ENCODE measurements at places on chromosomes 5 and 9.

DNA sequence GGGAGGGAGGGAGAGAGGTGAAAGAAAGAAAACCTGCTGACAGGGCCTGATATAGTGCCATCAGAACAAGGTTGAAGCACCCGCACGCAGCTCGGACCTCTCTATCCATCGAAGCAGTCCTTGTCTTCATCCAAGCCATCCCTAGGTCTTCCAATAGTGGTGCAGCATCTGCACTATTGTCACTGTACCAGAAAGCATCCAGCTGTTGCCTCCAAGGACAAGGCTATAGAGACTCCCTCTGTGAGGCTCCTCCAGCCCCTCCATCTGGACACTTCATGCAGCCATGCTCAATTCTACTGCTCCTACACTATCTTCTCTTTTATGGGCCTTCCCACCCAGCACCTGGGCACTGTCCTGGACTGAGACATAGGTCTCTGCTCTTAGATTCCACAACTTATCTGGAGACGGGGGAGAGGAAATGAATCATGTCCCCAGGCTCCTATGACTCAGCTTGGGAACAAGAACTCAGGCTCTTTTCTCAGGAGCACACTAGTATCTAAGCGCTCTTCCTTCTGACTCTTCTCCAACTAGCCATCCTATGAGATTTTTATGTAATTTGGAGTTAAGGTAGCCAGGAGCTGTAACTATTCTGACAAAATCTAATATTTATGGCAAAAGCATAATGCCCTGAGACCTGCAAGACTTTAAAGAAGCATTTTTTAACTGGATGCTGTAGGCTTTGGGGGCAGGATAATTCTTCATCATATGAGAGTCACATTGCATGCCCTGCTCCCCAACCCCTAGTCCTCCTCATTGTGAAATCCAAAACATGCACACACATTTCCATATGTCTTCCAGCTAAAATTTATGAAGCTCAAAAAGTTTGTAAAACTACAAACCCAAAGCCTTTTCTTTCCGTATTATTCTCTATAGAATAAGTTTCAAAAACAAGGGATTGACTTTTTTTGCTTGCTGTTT is 446.8 kb downstream of the CCDC171 start:
- DNase-seq, result no peak

DNA sequence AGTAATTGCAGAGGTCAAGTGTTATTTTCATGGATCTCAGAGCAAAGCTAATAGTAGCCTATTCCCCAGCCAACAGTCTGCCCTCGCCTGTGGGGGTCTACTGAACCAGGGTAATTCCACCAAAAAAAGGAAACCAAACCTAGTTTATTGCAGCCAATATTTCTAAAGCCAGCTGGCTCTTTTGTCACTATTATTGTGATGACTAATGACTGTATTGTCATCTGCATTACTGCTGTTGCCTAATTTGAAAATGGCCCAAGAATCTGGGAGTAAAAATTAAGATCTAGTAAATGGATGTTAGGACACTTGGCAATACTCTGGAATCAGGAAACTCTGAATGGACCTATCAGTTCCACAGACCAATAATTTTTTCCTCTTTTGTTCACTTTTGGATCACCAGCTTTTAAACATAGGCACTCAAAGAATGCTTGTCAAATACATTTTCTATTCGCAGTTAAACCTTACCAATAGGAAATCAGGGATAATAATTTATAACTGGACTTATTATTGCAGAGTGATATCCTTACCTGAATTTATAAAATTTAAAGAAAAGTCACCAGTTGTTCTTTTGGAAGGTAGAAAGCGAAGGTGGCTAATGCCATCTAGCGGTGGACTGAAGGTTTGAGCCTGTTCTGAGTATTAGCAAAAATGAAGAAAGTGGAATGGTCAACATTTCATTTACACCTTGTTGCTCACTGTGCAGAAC is 69.2 kb downstream of the SYK start:
- no peak for DNase-seq

- DNase-seq, result no peak
These were observed 16.9 kb downstream of the PTTG1 start for GRCh38 chr5:160438316-160439204.

DNA sequence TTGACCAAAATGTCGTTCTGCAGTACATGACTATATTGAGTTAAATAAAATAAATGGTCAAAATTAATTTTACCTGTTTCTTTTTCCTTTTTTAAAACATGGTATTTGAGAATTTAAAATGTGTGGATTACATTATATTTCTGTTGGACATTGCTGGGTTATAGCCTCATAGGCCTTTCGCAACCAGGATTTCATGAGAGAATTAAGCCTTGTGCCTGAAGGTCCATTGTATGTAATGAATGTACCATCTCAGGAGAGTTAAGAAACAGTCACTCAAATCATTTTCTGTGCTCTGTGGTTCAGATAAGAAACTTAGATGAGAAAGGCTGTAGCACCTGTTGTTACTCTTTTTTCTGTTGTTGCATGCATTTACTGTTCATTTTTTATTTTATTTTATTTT is 103.5 kb downstream of the ANGPTL2 start:
- DNase-seq, result no peak

GRCh38 chr9:89342948-89343347 is 24.6 kb downstream of the SECISBP2 start:
- DNase-seq, result no peak

DNA sequence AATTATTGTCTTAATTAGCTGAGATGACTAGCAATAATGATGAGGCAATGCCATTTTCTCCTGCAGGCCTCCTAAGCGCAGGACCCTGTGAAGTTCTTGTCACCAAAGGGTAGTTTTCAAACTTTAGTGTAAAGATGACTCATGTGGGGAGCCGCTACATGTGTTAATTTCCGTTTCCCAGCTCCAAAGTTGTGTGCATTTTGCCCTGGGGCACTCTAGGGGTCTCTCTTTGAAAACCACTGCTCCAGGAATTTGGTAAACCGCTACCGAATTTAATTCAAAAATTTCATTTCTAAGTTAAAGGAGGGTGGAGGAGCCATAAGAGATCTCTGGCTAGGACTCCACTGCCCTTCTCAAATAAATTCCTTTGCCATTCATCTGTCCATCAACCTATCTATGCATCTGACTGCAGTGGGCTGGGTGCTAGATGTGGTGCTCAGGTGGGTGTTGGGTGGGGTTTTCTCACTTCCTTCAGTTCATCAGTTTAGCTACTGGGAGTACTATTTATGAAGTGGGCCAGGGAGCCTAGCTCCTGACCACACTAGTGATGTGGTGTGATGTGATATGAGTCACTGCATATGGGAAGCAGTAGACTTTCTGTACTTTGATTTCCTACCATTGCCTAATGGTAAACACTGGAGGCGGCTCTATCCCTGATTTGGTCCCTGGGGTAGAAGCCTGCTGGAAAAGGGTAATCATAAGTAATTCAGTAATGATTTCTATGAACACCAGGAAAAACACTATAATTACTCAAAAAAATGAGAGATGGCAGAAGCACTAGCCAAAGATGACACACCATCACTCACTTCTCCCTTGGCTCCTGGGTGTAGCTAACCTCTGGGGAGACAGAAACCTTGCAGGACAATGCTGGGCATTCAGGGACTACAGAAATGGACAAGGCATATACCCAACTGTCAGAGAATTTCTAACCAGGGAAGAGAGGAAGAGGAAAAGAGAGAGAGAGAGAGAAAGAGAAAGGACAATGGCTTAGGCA is 4.0 kb upstream of the ZSWIM6 start:
- DNase-seq, result no peak

DNA sequence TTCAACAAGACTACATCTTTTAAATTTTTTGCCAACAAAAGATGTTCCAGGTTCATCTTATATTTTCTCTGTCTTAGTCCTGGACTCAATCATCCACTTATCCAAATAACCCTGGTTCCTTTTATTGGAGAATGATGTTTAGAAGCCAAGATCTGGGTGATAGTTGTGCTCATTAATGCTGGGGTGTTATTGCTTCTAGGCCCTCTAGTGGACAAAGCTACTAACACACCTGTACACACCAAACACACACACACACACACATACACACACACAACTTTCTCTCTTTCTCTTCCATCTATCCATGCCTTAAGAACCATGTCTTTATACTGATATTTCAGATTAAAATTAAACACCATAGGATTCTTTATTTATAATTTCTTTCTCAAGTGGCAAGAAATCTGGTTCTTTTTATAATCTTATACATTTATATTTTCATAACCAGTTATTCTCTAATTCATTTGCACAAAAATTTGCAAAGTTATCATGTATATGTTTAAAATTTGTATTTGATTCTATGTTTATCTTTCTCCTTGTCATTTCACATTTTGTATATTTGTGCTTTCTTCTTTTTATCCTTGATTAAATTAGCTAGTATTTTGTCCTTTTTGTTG is 179.1 kb upstream of the SMIM23 start:
- no peak for DNase-seq

DNA sequence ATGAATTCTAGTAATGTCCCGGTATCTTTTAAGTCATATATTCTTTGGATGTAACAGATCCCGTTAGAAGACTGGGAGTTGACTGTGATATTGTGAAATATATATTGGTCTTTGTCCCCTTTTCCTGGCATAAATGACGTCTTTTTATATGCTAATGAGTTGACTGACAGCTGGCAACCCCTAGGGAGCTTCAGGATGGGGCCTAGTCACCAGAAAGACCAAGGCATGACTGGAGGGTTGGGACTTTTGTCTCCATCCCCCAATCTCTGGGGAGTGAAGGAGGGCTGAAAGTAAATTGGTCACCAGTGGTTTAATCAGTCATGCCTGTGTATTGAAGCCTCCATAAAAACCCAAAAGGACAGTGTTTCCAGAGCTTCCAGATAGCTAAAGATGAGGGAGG is 241.6 kb downstream of the PJA2 start:
- DNase-seq, result no peak

- no peak for DNase-seq
These were observed 60.9 kb upstream of the IL17B start for GRCh38 chr5:149439899-149440542.

DNA sequence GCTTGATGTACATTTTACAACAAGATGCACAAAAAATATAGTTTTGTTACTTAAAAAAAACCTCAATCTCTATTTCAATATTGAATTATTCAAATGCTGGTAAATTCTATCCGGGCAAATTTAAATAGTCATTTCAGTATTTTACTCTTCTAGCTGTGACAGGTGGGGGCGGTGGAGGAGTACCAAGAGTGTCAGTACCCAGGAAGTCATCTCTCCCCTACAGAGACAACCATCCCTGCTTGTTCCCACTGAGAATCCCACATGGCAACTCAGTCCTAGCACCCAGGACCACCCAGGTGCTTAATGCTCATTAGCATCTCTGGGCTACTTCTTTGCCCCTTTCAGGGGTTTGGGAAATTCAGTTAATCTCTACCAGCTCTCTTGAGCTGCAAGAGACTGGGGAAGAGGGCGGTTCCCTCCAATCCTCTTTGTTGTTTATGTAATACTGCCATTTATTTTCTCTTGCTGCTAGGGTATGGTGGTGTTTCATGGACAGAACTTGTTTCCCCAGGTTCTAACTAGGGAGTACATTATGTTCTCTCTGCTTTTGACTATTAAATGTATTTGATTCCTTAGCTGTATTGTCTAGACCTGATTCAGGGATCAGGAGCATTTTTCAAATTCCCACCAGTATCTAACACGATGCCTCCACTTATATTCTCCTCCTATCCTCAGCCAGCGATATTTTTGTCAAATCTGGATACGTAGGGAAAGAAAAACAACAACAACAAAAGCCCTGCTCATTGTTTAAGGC is 122.5 kb downstream of the CDH18 start:
- no peak for DNase-seq

Data from activated CD8-positive, alpha-beta memory T cell treated with anti-CD3 and anti-CD28 coated beads for 1 hour (primary cell).